Kasumi-1 (cell line): ENCODE measurements at places on chromosomes 6 and 20.
A peak's percentile ranks its signal among the peaks of the same experiment; 100 is the strongest.

DNA sequence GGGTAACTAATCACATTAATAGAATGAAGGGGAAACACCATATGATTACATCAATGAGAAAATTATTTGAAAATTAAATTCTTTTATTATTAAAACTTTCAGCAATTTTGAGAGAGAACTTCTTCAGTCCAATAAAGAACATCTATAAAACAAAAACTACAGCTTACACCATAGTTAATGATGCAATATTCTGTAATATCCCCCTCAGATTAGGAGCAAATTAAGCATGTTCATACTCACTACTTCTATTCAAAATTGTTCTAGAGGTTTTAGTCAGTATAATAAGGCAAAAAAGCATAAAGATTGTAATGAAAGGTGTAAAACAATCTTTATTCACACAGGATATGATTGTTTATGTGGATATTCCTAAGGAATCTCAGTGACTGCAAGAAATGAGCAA lies 465.4 kb downstream of the CD109 start:
- DNase-seq: no peak

DNA sequence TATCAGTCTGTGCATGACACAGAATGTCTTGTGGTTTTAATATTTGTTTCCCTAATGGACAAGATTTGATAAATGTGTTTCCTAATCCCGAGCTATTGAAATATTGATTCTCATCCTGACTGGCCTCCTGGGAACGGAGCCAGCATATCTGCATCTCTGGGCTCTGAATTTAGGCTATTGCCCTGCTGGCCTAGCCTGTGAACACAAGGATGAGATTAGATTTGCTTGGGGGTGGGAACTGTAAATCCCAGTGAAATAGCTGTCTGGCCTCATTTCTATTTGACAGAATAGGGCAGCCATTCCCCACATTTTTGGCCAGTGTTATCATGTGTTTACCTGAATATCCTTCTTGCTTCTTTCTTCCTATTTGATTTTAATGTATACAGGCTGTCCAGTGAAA lies 198.4 kb upstream of the SOX4 start:
- no peak for DNase-seq

DNA sequence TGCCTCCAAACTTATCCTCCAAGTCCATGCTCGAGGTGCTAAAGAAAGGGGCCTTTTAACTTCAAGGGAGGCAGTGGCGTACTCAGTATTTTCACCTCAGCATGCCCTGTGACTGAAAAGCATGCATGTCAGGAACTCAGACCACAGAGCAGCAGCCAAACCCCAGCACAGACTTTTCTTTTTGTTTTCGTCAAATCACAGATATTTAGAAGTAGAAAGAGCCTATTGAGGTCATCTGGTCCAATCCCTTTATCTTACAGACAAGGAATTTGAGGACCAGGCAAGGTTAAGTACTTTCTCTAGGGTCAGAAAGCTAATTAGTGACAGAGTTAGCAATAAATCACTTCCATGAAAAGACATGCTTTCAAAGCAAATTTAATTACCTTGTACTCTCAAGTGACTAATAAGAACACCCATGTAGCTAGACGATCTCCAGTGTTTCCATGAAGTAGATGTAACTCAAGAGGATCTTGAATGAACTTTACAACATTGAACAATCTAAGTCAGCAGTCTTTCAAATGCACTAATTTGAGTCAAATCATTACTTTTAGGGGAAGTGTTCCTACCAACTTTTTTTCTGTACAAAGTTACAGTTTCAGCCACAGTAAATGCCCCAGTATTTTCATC lies 35.9 kb downstream of the MOXD1 start:
- DNase-seq: no peak

- no peak for DNase-seq
Measured at GRCh38 chr6:20188630-20189075, 23.6 kb downstream of the MBOAT1 start.

DNA sequence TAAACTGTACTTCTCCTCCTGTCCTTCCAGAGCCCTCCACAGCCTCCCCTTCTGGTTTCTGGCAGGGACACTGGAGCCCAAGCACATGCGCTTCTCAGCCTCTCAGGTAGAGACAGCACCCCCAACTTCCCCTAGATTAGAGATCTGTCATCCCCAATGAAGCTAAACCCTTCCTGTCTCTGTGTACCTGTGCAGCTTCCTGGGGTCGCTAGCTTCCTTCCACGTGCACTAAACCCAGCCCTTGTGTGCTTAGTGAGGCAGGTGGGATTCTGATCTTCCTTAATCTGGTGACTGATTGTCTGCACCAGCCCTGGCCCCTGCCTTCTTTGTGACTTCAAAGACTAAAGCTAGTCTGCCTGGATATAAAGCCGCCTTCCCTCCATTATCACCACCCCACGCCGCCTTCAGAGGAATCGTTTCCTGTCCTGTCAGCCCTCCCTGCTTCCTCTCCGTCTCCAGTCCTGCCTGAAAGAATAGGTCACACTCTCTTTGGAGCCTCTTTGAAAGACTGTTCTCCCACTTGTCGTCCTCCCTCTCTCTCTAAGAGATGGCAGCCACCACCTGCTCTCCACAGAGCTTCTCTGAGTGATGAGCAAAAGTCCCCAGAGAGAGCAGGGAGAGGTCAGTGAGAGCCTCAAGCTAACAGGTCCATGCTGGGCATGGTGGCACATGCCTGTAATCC lies 27.5 kb downstream of the CAPN11 start:
- no peak for DNase-seq

GRCh38 chr6:31354158-31354863 lies 2.7 kb downstream of the HLA-B start:
- DNase-seq: no peak

DNA sequence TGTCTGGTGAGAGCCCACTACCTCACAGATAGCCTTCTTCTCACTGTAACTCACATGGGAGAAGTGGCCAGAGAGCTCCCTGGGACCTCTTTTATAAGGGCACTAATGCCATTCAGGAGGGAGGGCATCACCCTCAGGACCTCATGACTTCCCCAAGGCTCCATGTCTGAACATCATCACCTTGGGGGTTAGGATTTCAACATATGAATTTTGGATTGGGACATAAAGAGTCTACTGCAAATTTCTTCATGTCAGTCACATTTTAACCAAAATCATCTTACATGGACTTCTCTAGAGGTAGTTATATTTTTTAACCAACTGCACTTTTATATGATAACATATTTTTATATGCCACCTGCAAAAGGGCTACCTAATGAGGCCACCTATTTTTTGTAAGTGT lies 324.7 kb downstream of the PLCB1 start:
- no peak for DNase-seq

- peak; percentile 48 for DNase-seq
Measured at GRCh38 chr6:87482366-87482765, 9.6 kb downstream of the SLC35A1 start.

- peak; percentile 32 for DNase-seq
Measured at GRCh38 chr6:70210462-70210861, 92.4 kb downstream of the COL9A1 start.

DNA sequence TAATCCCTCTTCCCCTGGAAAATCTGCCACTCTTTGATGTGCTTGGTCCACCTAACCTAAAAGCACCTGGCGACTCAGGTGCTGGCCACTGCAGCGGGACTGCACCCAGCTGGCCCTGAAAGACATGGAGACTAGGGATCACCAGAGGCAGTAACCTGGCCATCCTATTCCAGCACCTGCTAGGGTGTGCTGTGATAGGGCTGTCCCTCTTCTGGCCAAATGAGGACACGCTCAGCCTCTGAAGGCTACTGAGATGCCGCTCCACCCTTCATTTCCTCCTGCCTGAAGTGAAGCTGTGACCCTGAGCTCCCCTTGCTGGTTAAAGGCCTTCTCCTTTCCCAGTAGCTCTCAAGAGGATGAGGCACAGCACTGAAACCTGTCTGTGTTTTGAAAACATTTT lies 24.4 kb downstream of the FOXC1 start:
- no peak for DNase-seq

DNA sequence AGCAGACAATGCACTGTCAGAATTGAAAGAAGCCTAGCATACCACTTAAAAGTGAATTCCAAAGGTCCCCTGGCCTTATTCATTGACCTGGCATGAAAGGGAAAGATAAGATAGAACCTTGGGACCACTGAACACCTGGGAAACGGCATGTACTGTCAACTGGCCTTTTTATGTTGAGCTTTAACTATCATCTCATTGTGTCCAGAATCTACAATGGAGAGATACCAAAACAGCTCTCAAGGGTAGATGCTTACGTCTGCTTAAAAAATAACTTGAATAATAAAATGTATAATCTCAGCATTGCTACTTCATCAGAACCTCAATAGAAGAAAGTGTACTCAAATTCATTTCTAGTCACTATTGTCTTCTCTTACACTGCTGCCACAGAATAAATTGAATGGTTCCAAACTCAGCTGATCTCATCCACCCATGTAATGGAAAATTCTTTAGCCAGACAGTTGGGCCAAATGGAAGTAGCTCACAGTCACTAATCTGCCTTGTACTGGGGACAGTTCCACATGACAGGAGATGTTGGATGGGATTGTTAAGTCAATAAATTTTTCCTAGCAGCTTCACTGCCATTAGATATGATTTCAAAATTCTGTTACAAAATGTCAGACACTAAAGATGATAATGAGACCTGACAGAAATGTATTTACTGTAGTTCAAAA lies 93.8 kb downstream of the MLIP start:
- no peak for DNase-seq

DNA sequence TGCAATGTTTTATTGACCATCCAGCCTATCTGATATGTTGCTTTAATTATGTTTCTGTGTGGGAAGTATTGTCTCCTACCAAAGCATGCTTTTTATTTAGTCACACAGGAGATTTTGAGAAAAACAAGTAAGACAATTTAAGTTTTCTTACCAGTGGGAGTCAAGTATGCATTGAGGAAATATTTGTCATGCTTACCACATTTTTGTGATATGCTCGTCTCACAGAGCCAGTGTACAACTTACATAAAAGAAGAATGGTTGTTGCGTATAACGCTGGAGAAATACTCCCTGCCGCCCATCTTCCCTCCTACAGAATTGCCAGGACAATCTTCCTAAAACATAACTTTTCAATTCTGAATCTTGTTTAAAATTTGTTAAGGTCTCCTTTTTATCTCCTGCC lies 37.1 kb upstream of the FILIP1 start:
- no peak for DNase-seq

- no peak for DNase-seq
Measured at GRCh38 chr20:53916173-53916512, 154.3 kb downstream of the BCAS1 start.

GRCh38 chr6:25058441-25058840 lies 122.7 kb upstream of the RIPOR2 start:
- no peak for DNase-seq

DNA sequence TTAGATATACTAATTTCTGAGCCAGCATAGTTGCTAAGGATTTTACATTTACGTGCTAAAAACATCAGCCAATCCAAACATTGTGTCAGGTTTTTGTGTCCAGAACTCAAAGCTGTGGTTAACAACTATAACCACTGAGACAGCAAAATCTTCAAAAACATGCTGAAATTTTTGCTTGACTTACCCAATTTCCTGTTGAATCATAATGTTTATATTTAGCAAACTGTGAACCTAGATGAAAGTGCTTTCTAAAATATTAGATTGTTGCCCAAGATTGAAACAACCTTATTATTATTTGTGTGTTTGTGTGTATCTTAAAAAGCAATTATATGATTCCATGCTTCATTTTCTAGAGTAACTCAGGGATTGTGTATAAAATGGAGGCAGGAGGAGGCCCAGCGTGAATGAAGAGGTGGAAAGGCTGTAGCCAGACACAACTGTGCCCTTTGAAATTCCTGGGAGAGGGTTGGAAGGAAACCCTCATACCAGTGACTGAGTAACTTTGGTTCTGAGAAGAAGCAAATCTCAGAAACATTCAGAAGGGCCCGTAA lies 48.0 kb downstream of the ARMC2 start:
- DNase-seq: peak; percentile 71
